ENCODE measurements at places on chromosomes 3 and 15.
A peak's percentile ranks its signal among the peaks of the same experiment; 100 is the strongest.

GRCh38 chr15:45141386-45141785 lies 11.6 kb downstream of the DUOX1 start:
- no peak for DNase-seq

DNA sequence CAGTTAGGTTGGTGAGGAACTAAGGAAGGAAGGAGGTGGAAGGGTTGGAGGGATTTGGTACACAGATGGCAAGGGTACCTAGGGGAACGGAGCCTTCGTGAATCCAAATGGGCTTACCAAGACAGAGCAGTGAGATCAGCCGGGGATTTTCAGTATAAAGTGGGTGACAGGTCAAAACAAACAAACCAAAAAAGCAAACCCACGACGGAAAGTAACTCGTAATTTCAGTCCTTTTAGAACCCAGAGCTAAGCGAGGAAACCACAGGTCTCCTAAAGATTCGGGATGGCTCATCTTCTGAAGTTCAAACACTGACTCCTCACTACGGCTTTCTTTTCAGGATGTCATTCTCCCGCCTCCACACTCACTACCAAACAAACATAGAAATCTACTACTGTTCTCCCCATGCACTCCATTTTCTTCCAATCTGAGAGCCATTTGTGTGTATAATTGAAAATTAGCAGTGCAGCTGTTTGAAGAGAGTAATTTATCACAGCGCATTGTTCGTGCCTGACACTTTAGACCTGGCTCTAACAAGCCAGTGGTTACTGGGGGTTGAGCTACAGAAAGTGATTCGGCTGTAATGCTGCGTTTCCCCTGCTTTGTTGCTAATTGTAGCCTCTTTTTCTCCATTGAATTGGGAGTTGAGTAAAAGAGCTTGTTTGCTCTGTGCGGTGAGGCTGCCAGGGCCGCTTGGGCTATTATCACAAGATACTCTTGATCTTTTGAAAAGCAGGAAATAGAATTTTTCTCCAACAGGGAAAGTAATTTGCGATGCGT lies 64.7 kb upstream of the CCDC39 start:
- no peak for DNase-seq

DNA sequence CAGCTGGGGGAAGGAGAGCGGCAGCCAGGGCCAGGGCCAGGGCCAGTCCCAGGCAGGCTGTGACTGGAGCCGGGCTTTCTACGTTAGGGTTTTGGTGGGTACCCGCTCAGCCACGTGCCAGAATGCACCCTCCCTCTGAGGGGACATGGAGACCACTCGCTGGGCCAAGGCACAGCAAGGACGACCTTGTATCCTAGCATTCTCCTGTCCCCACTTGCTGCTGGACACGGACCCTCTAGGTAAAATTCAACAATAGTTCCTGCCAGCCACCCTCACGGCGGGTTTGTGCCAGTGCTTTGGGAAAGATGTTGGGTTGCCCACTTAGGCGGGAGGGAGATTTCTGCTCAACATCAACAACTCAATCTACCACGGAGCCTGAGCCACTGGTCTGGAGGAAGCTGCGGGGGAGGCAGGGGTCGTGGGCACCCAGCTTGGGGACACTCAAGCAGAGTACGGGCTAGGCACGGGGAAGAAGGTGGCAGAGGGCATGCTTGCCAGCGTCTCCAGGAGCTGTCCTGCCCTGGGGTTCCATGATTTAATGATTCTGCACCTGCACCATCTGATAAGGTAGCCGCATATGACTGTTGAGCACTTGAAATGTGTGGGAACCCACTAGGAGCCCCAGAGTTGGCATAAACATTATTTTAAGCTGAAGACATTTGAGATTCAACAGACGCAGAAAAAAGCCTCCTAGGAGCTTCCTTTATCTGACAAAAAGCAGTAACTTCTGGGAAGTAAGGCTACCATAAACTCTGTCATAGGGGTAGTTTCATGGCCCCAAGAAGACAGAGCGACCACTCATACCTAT lies 22.5 kb upstream of the C15orf39 start:
- no peak for DNase-seq

DNA sequence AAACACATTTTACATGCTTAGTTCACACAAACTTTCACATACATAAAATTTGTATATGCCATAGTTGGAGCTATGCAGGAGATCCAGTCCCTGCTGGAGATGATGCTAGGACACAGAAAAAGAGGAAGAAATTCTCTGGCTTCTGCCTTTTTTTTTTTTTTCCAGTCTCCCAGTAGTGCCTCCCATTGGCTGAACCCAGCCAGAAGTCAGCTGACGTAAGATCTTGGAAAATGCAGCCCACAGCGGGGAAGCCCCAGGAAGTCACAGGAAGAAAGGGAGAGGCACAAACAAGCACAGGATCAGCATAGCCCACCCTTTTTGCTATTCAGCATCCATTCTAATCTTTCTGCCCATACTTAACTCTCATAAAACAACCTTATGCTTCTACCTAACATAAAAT lies 38.5 kb downstream of the SCN11A start:
- DNase-seq = no peak

DNA sequence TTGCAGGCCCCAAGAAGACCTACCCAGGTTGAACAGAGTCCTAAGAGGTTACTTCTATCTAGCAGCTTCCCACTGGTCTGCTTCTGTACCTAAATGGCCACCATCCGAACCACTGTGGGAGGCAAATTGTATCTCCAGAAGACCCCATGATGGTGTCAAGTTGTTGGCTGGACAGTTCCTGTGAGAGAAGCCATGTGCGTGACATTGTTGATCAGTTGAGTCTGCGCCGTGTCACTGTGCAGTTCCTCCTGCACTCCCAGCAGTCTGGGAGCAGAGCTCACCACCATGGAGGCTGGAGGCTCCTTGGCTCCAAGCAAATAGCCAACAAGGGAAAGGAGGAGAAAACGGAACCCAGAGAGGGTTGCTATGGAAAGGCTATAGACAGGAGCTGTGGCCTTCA lies 7.5 kb upstream of the CYP1A1 start:
- DNase-seq = no peak

DNA sequence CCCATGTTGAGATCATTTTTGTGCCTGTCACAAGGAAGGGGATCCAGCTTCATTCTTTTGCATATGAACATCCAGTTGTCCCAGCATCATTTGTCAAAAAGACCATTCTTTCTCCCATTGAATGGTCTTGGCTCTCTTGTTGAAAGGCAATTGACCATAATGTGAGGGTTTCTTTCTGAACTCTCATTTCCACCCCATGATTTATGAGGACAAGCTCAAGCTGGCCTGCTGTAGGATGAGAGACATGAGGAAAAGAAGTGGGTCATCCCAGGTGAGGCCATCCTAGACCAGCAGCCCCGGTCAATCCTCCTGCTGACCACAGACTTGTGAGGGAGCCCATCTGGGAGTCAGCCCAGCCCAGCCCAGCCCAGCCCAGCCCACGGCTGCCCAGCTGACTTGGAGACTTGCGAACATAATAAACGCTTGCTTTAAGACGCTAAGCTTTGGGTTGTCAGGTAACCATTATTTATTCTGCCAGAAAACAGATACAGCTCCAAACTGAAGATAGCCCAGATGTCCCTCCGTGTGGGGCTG lies 69.0 kb downstream of the LINGO1 start:
- no peak for DNase-seq

DNA sequence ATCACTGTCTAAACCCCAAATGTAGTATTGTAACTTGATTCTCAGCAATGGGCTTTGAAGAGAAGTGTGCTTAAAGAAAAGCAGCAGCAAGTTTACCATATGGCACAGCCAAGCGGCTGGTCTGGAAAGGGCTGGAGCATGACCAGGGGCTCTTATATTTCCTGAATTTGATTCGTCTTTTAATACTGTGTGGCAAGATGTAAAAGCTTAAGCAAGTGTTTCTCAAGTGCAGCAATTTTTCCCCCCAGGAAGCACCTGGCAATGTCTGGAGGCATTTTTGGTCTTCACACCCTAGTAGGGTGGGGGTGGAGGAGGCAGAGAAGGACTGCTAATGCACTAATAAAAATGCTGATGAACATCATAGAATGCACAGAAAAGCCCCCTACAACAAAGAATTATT lies 397.9 kb downstream of the NTRK3 start:
- no peak for DNase-seq

- no peak for DNase-seq
These were observed 83.2 kb upstream of the RAP2B start for GRCh38 chr3:153078826-153079225.

DNA sequence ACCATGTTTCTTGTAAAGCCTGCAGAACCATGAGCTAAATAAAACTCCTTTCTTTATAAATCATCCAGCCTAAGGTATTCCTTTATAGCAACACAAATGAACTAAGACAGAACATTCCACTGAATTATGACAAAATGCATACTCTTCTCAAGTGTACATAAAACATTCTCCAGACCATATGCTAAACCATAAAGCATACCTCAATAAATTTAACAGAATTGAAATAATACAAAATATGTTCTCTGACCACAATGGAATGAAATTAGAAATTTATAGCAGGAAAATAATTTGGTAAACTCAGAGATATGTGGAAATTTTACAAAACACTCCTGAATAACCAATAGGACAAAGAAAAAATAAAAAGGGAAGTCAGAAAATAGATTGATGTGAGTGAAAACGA lies 88.6 kb downstream of the KLF13 start:
- DNase-seq = no peak

GRCh38 chr3:11976976-11977375 lies 27.2 kb upstream of the SYN2 start:
- no peak for DNase-seq

- no peak for DNase-seq
These were observed 34.4 kb downstream of the TFRC start for GRCh38 chr3:196047391-196048030.

DNA sequence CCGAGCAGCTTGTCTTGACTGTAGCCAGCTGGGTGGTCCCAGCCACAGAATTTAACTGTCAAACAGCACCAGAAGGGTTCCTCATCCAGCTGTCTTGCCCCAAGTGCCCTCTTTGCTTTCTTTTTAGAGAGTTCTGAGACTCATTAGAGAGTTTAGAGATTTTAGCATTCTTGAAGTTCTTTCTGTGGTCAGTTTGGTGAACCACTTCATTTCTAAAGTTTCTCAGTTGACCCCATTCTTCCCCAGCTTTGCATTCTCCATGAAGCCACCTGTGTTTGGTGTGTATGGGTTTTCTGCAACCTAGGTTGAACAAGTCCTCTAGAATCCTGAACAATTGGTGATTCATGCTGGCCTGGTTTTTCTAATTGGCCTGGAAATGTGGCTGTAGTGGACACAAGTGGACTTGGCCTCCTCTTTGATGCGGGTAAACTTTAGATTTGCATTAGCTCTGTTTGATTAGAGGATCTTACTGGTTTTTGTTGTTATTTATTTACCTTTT lies 33.7 kb downstream of the FLNB start:
- DNase-seq = no peak

DNA sequence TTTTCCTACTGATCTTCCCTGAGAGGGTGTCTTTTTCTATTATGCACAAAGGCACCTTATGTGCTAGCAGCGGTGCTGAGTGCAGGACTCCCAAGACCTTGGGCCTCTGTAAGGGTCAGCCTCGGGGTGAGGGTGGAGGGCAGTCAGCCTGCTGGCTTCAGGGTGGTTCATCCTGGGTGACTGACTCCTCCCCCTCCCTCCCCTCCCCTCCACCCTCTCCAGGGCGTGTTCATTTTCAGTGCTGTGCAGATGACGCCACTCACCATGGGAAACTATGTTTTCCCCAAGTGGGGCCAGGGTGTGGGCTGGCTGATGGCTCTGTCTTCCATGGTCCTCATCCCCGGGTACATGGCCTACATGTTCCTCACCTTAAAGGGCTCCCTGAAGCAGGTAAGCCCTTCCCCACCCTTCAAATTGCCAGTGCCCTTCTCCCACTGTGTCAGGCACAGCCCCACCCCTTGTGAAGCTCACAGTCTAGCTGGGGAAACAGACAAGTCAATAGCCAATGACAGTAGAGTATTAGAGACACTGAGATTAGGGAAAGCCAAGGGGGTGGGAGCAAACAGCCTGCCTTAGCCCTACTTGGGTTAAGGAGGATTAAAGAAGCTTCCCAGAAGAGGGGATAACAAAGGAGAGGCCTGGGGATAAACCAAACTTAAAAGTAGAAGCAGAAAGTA lies 41.9 kb downstream of the SLC6A1 start:
- no peak for DNase-seq

GRCh38 chr15:63981596-63982320 lies 64.5 kb downstream of the DAPK2 start:
- no peak for DNase-seq

DNA sequence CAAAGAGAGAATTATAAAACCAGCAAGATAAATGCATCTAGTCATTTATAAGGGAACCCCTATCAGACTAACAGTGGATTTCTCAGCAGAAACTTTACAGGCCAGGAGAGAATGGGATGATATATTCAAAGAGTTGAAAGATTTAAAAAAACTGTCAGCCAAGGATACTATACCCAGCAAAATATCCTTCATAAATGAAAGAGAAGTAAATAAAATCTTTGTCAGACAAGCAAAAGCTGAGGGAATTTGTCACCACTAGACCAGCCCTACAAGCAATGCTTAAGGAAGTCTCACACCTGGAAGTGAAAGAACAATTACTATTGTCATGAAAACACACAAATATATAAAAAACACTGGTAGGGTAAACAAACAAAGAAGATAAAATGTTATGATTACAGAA lies 113.4 kb upstream of the FAM3D start:
- DNase-seq = no peak

DNA sequence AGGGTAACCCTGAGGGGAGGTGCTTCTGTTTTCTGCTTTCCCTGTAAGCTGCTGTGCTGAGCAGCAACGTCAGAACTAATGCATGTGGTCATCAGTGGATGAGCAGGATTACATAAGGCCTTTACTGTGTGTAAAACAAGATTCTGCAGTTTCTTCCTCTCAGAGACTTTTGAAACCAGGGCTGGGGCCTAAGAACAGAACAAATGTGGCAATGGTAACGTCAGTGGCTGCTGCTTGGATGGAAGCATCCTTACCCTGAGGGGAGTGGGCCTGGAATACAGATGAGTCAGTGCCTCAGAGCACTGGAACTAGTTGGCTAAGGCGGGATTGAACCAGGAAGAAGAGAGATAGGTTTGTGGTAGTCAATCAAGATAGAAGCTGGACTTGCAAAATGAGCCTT lies 180.2 kb upstream of the KCNH8 start:
- DNase-seq = no peak

GRCh38 chr3:193489949-193490348 lies 64.7 kb downstream of the ATP13A4 start:
- no peak for DNase-seq

- no peak for DNase-seq
These were observed 258.0 kb upstream of the CBLB start for GRCh38 chr3:106126846-106127235.

GRCh38 chr3:64031540-64032508 lies 8.5 kb upstream of the PSMD6 start:
- no peak for DNase-seq

GRCh38 chr3:181326637-181327223 lies 337.2 kb upstream of the DNAJC19 start:
- peak; percentile 3 for DNase-seq

- no peak for DNase-seq
These were observed 218.0 kb downstream of the CADM2 start for GRCh38 chr3:85176799-85177198.

- DNase-seq = no peak
These were observed 91.6 kb upstream of the TRIM42 start for GRCh38 chr3:140586311-140586710.

- no peak for DNase-seq
These were observed 195.8 kb downstream of the TUSC7 start for GRCh38 chr3:116905334-116905733.

Data from CD4-positive, alpha-beta T cell treated with Interleukin-21 for 1 hour (primary cell).